ENCODE measurements at places on chromosomes 2 and 18.

DNA sequence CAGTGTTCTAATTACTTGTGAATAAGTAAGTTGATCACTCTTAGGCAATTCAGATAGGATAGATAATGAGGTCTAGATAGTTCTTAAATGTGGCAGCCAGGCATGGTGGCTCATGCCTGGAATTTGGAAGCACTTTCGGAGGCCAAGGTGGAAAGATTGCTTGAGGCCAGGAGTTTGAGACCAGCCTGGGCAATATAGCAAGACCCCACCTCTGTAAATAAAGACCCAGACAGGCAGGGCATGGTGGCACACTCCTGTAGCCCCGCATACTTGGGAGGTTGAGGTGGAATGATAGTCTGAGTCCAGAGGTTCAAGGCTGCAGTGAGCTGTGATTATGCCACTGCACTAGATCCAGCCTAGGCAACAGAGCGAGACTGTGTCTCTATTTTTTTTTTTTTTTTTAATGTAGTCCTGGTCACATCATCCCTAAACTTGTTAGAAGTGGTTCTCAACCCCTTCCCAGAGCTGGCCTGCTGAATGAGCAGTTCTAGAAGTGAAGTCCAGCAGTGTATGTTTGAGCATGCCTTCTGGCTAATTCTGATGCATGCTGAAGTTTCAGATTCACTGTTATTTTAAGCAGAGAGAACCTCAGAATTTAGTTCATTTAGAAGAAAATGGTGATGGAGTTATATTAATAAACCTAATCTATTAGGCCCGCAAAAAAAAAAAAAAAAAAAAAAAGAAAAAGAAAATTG lies 306.2 kb downstream of the PRKCE start:
- DNase-seq, result no peak

DNA sequence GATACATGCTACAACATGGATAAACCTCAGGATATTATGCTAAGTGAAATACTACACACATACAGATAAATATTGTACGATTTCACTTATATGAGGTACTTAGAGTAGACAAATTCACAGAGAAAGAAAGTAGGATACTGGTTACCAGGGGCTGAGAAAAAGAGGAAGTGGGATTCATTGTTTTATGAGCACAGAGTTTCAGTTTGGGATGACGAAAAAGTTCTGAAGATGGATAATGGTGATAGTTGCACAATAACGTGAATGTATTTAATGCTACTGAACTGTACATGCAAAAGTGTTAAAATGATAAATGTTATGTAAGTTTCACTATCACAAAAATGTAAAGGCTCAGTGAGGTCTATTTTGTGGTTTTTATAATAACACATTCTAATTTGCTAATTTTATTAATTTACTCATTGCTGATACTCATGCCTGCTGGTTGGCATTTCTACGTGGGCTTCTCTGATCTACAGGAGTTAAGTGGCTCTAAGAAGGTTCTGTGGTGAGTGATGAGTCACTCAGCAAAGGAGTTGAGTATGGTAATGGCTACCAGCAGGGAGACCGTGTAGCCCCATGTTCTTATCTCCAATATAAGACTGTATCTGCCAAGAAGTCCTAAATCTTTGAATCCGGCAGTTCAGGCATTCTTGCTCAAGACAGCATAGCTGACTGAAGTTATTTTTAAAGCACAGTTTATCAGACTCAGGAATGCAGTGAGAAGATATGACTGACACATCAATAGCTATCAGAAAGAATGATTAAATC lies 41.1 kb downstream of the UPP2 start:
- DNase-seq, result no peak

DNA sequence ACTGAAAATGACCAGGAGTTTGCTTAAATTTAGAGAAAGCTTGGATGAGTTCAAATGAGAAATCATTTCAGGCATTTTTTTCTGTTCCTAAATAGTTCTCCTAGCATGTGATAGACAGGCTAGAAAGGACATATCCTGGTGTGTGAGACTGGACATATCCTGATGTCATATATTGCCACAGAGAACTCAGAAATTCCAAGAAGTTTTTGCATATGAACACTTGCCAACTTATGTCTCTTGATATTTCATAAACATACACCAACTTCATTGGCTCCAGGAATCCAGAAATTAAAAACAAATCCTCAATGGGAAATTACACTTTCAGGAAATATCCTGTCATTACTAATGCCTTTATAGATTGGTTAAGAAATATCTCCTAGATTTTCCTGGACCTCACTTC lies 2.9 kb upstream of the SERPINB4 start:
- no peak for DNase-seq

DNA sequence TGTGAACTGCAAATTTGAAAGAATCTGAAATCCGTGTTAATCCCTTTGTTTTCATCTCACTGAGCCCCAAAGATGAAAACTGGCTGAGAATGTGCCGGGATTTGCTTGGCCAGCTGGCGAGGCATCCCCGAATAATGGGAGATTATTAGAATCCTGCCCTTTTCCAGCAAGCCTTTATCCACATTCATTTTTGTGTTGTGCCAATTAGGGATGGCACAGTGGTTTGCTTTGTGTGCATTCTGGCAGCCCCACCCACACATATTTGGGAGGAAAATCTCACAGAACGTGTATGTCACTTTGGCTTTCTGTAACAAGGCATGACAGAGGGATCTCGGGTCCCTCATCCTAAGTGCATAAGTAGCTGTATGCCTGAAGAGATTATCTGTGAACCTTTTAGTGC lies 405.8 kb upstream of the FAM98A start:
- DNase-seq, result no peak

- DNase-seq, result peak; percentile 78
These were observed 229.2 kb downstream of the LDLRAD4 start for GRCh38 chr18:13447621-13448334.

- DNase-seq, result no peak
These were observed 138.5 kb downstream of the MTX2 start for GRCh38 chr2:176407706-176408105.

DNA sequence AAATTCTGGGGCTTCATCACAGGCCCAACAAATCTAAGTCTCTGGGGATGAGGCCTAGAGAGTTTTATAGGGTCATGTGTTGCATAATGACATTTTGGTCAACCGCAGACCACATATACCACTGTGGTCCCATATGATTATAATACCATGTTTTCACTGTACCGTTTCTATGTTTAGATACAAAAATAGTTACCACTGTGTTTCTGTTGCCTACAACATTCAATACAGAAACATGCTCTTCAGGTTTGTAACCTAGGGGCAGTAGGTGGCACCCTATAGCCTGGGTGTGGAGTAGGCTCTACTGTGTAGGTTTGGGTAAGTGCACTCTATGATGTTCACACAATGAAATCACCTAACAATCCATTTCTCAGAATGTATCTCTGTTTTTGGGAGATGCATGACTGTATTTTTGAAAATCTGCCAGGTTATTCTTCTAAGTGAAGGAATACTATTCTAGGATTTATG lies 485.2 kb downstream of the PTPRM start:
- DNase-seq, result no peak

DNA sequence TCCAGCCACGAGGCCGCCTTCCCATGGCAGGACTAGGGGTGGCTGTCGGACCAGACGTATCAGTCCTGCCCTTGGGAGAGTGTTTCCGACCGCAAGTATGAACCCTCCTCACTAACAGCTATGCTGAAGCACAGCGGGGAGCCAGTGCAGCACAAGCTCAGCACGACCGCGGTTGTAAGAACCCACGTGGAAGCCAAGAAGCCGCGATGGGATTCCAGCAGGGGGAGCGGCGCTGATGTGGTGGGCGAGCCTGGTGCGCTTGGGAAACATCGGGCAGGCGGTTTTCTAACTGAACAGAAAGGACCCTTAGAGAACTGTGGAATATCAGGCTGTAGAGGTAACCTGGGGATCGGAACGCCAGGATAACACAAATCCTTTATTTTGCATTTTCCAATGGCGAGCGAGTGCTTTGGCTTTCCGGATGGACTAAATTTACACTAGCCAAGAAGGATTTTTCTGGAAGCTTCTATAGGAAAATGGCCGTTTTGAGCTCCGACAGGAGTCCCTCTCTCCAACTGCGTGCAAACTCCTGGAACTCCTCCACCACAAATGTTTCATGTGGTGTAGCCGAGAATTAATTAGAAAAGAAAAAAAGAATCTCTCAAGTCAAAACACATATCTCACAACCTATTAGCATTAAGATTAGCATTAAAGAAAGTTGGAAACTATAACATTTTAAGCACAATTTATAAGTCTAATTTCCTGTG lies 132.0 kb upstream of the MYCN start:
- no peak for DNase-seq

DNA sequence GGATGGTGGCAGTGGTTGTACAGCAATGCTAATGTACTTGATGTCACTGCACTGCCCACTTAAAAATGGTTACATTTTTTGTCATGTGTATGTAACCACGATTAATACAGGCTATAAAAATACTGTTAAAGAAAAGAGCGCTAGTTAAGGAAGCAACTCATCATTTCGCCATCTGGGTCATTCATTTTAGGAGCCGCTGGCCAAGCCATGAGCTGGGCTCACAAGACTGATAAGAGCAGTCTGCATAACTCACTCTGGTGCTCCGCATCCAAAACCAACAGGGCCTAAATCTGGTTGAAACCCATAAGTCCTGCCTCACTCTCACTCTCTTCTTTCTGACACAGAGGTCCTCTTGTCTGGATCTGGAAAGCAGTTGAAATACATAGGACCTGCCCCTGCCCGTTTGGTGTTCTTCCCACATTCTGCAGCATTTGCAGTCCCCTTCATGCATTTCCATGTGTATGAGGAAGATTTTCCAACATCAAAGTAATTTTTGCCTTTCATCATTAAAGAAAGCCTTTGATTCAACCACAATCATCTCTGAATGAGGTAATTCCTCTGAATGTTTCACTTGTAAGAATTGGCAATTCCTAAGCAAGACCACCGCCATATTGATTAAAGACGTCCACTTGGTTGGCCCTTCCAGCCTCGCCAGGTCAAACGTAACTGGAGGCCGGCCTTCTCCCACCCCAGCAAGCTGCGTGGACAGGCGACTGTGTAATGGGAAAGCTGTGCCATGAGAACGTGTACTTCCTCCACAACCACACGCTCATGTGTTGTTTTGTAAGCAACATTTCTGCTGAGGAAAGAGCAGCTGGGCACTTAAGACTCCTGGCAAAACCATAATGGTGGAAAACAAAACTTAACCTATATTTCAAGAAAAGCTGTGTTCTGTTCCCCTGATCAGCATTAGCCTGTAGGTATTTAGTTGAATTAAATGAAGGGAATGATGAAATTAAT lies 112.2 kb downstream of the VAPA start:
- no peak for DNase-seq

GRCh38 chr2:234528410-234529148 lies 31.7 kb upstream of the ARL4C start:
- no peak for DNase-seq

- no peak for DNase-seq
These were observed 97.2 kb downstream of the TDRD15 start for GRCh38 chr2:21220930-21221329.

GRCh38 chr18:79402977-79403722 lies 7.4 kb downstream of the NFATC1 start:
- DNase-seq, result no peak

GRCh38 chr2:134234535-134234934 lies 19.3 kb upstream of the MGAT5 start:
- no peak for DNase-seq

DNA sequence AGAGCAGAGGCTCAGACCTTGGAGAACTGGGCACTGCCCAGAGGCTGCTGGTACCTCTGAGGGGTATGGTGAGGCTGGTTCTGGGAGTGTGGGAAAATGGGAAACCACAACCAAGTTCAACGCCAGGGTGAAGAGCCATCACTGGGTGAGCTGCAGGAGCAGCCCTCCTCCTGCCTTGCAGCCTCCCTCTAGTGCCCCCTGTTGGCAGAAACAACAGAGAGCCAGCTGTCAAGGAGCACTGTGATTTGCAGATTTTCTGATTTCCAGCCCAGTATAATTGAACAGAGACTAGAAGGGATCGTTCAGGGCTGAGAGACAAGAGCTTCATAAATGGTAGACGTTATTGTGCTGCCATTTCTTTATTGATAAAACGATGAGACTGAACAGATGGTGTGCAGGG lies 50.5 kb downstream of the MAPK4 start:
- no peak for DNase-seq
